Psoas muscle (tissue), 8 donors: ENCODE measurements at places on chromosomes 4 and X.

- H3K27ac ChIP-seq = no peak overlapping the region
- H3K27me3 ChIP-seq = no peaks in the 10 kb centered on the region
- no peaks in the 10 kb centered on the region for H3K36me3 ChIP-seq
Observed at GRCh38 chrX:120769576-120770341, 105.9 kb downstream of the CT47B1 start.

DNA sequence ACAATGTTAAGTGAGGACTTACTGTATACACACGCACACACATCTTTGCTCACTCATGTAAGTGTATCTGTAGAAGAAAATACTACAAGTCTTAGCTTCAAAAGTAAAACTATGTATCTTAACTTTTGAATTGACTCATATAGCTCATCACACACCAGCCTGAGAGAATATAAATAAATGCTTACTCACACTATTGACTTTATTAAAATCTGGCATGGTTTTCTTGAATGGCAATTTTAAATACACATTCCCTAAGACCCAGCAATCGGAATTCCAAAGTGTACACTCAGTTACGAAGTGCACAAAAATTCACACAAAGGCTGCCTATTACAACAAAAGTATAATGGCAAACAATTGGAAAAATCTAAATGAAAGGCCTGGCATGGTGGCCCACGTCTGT is 2.0 kb downstream of the ERCC6L start:
- DNase-seq = no peak
- H3K4me1 ChIP-seq = no peaks in the 10 kb centered on the region
- H3K27me3 ChIP-seq = no peaks in the 10 kb centered on the region

DNA sequence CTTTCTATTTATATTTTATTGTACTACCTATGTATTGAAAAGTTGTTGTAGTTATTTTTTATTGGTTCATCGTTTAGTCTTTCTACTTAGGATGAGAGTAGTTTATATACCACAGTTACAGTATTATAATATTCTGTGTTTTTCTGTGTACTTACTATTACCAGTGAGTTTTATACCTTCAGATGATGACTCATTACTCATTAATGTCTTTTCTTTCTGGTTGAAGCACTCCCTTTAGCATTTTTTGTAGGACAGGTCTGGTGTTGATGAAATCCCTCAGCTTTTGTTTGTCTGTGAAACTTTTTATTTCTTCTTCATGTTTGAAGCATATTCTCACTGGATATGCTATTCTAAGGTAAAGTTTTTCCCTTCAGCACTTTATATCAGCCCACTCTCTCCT is 7.7 kb downstream of the LUZP4 start:
- no peak overlapping the region for H3K4me3 ChIP-seq
- H3K27ac ChIP-seq = no peak overlapping the region
- no peak for DNase-seq
- no peaks in the 10 kb centered on the region for H3K36me3 ChIP-seq
- H3K27me3 ChIP-seq = peaks cover 30% of the 10 kb centered on the region

- no peaks in the 10 kb centered on the region for H3K36me3 ChIP-seq
- no peaks in the 10 kb centered on the region for H3K27me3 ChIP-seq
- no peaks in the 10 kb centered on the region for H3K4me1 ChIP-seq
- no peak for DNase-seq
- no peak overlapping the region for H3K27ac ChIP-seq
- H3K4me3 ChIP-seq = no peak overlapping the region
Observed at GRCh38 chrX:39629001-39629400, 468.8 kb downstream of the BCOR start.

- no peaks in the 10 kb centered on the region for H3K4me1 ChIP-seq
- no peak overlapping the region for H3K27ac ChIP-seq
- no peaks in the 10 kb centered on the region for H3K27me3 ChIP-seq
- H3K4me3 ChIP-seq = no peak overlapping the region
- peaks cover 4% of the 10 kb centered on the region for H3K36me3 ChIP-seq
Observed at GRCh38 chrX:16664074-16664473, 14.1 kb downstream of the S100G start.

DNA sequence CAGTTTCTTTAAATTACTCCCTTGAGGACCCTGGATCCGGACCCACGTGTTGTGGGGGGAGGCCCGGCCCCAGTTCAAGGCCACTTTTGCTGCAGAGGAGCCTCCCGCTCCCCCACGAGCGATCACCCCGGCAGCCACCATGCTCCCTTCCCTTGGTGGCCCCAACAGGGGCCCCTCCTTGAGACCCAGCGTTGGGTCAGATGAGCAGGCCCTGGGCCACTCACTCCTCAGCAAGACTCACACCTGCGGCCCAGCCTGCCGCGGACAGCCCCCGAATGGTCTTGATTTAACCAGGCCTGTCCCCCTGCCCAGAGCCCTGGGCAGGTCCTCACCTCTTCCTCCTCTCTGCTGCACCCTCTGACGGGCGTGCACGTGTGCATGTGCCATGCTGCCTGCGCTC is 4.3 kb downstream of the CPLX1 start:
- H3K36me3 ChIP-seq = no peaks in the 10 kb centered on the region
- H3K4me1 ChIP-seq = no peaks in the 10 kb centered on the region
- H3K27ac ChIP-seq = no peak overlapping the region
